Umbilical cord (tissue), 2 donors: ENCODE measurements at places on chromosomes 7 and 10. TPM values are rescaled to one million over a fixed set of nuclear protein-coding genes. Genes with fewer than 3 reads are reported as not detected.

The ATAD1 gene
- total RNA-seq, result 35.2 TPM

GRCh38 chr7:45404622-45405021 is 169.5 kb upstream of the ADCY1 start:
- no peak for DNase-seq

The MRLN gene
- 16.9 TPM for total RNA-seq

DNA sequence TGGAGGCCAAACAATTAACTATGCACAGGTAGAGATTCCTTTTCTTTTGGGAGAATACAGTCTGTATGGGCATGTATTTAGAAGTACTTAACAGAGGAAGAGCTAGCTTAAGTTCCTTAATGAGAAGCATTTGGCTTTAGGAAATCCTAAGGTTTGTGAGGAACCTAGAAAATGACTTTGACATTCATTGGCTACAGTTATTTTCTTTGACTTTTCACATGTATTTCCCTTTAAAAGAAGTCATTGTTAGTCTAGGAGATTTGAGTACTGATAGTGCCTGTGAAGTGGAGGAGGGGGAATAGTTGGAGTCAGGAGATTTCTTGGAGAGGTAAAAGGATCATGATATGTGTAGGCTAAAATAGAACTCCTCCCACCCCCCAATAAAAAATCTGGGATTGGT is 3.6 kb downstream of the HELLS start:
- no peak for DNase-seq

DNA sequence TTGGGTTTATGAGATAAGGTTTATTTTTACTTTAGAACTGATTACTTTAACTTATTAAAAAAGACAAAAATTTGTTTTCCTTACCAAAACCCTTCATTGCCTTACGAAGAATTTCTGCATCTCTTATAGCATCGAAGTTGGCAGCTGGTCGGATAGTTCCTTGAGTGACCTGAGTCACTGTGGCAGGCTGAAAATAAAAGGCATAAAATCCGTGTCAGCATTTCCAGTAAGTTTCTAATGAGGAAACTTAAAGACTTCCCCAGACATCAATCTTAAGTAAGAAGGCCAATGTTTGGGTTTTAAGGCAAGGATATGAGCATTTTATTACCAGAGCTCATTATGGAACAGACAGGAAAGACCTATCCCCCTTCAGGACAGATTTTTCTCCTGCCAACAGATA is 25.6 kb downstream of the ANXA7 start:
- DNase-seq, result no peak

- DNase-seq, result peak; percentile 58
These were observed 101.6 kb downstream of the HECTD2 start for GRCh38 chr10:91511549-91512330.

The CYP26C1 gene
- 0.24 TPM for total RNA-seq

GRCh38 chr10:78148216-78148960 is 114.7 kb downstream of the RPS24 start:
- peak; percentile 93 for DNase-seq

The MLXIPL gene
- total RNA-seq, result 1.7 TPM

The GRM3 gene
- 1.7 TPM for total RNA-seq

The ELFN1 gene
- total RNA-seq, result 0.96 TPM

GRCh38 chr10:24826009-24826408 is 102.3 kb upstream of the ARHGAP21 start:
- DNase-seq, result peak; percentile 85

DNA sequence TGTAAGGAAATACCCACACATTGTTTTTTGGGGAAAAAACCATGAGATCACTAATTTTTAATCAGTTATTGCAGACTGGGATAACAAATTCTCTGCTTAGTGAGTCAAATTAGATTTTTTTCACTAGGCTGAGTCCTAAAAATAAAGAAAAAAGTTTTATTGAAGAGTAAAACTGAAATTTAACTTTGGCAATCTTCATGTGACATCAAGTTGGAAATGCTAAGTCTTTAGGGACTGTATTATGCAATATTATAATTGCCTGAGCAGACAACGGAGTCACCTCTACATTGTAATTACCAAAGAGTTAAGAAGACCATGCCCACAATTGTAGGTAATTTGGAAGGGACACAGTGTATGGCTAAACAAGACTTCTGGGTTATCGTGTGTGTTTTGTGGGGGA is 2.2 kb upstream of the CLEC5A start:
- no peak for DNase-seq

- DNase-seq, result no peak
These were observed 130.6 kb downstream of the MARCHF5 start for GRCh38 chr10:92421550-92421949.

DNA sequence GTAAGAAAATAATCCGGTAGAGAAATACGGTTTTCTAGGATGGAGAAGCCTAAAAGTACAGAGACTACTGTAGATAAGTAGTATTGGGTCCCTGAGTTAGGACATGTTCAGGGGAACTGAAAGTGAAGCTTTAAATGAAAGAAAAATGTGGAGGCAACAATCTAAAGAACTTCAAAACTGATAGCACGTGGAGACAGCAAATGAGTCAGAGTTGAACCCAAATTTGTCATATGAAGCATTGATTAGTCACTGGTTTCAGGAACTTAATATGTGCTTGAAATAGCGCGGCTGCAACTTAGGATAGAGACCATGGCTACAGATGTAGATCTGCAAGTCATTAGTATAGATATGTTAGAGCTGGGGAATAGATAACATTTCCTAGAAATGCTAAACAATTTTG is 1138.6 kb upstream of the SORCS1 start:
- DNase-seq, result no peak

The HACD1 gene
- total RNA-seq, result 47.2 TPM

- no peak for DNase-seq
These were observed 184.3 kb upstream of the CTBP2 start for GRCh38 chr10:125344573-125345171.

The HDAC9 gene
- 18.3 TPM for total RNA-seq

The LRRC18 gene
- 0.48 TPM for total RNA-seq

DNA sequence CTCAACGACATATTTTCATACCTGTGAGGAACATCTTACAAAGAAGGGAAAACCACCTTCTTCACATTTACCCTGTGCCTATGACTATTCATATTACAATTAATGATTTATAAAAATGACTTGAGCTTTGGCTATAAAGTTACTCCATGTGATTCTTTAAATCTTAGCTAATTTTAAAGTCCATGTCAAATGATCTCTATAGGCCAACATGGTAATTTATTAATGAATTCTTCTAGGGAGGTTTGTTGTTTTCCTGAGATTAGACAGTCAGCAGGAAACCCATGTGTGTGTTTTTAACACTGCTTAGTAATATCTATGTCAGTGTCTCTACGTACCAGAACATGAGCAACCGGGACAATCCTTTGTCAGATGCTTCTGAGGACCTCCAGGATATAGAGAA is 307.3 kb downstream of the IPMK start:
- no peak for DNase-seq

DNA sequence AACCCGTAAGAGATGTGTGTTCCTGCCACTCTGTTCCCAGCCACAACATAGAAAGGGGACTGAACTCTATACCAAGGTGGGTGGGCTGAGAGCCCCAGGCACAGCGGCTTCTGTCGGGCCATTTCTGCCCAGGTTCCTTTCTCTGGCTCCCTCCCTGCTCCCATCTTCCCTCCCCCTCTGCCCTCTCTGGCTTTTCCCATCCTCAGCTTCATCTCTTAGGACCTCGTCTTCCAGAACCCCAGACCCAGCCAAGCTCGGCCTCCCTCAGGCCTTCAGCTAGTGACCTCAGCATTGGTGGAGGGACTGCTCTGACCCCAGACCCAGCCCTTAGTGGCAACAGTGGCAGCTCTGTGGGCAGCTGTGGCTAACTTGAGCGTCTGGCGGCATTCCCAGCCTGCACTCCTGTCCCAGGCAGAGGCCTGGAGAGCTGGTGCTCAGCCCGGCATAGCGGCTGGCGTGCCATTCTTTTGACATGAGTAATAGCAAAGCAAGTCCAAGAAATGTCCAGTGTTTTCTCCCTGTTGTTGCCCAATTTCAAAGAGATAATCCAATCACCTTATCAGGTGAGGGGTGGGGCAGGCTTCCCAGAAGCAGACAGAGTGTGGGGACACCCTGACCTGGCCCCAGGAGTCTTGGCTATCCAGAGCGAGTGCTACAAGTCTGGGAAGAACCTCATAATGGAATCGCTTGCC is 15.9 kb downstream of the PTPRE start:
- DNase-seq, result no peak

- no peak for DNase-seq
These were observed 6.2 kb downstream of the PIK3AP1 start for GRCh38 chr10:96714031-96714590.

GRCh38 chr7:51235593-51236313 is 80.9 kb downstream of the COBL start:
- DNase-seq, result no peak

DNA sequence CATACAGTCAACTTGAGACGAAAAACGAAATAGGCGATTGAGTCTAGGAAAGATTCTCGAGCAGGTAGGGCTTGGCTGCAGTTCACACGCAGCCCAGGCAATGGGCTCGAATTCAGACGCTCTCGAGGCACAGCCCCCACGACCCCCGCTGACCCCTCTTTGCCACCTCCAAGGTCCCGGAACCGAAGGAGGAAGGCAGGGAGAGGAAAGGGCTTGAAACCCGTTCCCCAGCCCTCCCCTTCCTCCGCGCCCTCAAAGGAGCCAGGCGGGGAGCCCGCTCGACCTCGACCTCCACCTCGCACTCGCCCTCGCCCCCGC is 441 bp downstream of the CCDC186 start:
- peak; percentile 26 for DNase-seq

DNA sequence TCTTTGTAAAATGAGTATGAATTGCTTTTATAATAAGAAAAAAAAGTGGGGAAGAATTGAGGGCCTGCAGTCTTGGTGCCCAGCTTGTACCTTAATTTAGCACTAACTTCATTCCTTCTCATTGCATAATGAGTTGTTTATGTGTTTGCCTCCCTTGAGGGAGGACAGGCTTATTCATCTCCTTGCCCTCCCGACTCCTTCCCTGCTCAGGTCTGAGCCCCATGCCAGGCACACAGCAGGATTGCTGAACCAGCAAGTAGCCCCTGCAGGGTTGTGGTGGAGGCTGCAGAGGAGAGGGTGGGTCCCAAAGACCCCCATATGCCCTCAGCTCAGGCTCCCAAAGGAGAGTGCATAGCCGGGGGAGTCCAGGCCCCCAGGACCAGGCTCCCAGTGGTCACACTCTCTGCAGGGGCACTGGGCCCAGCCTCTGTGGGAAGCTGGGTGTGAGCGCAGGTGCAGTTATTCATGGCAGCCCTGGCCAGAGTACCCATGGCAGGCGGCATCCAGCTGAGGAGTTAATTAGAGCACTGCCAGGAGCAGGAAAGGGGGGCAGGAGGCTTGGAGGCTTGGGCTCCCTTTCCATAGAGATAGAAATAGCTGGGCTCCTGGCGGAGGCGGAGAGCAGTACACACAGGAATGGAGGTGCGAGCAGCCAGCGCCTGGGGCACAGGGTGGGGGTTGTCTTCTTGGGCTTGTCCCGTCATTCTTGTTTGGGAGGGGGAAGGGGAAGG is 28.2 kb upstream of the GOLGA7B start:
- DNase-seq, result no peak

- no peak for DNase-seq
These were observed 38.7 kb downstream of the DENND11 start for GRCh38 chr7:141663081-141663849.

The ANKRD30A gene
- 0.72 TPM for total RNA-seq

The CALN1 gene
- total RNA-seq, result 1.2 TPM

GRCh38 chr7:136998495-136998894 is 130.0 kb downstream of the CHRM2 start:
- no peak for DNase-seq
